HepG2 (cell line): ENCODE measurements at places on chromosomes 11 and 22. TPM values are rescaled to one million over a fixed set of nuclear protein-coding genes. Genes with fewer than 3 reads are reported as not detected.

- no peak for DNase-seq
Measured at GRCh38 chr11:124075841-124076651, 34.9 kb upstream of the OR10G7 start.

- DNase-seq, result no peak
Measured at GRCh38 chr11:34155057-34155756, 49.8 kb downstream of the NAT10 start.

Gene IGSF9B
- not detected in 2 replicates for total RNA-seq

- no peak for DNase-seq
Measured at GRCh38 chr11:17605651-17606122, 58.6 kb downstream of the OTOG start.

GRCh38 chr11:103055221-103055890 lies 36.6 kb downstream of the DCUN1D5 start:
- peak; percentile 32 for DNase-seq

DNA sequence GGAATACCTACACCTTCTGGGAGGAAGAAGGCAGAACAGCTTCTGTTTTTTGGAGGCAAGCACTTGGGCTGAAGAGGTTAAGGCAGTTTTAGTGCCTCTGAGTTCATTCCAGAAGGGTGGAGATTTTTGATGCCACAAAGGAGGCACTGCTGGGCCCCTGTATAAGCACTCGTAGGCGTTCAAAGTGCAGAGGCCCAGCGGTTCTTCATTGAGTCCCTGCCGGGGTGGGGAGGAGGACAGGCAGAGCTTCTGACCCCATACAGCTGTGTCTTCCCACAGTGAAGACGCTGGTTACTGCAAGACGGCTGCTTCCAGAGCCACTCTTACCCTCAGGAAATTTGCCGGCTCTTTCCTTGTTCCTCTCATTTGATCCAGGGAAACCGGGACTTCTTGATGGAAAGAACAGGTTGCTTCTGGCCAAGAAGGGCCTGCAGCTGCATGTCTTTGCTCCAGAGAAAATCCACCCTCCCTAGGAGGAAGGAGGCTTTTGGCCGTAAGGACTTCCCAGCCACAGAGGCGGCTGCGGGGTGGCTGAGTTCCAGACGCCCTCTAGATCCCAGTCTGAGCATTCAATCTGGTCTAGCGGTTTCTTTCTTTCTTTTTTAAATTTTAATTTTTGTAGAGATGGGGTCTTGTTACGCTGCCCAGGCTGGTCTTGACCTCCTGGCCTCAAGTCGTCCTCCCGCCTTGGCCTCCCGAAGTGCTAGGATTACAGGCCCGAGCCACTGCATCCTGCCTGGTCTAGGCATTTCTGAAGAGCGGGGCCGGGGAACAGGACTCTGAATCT lies 9.4 kb downstream of the ADAMTS15 start:
- DNase-seq, result no peak

DNA sequence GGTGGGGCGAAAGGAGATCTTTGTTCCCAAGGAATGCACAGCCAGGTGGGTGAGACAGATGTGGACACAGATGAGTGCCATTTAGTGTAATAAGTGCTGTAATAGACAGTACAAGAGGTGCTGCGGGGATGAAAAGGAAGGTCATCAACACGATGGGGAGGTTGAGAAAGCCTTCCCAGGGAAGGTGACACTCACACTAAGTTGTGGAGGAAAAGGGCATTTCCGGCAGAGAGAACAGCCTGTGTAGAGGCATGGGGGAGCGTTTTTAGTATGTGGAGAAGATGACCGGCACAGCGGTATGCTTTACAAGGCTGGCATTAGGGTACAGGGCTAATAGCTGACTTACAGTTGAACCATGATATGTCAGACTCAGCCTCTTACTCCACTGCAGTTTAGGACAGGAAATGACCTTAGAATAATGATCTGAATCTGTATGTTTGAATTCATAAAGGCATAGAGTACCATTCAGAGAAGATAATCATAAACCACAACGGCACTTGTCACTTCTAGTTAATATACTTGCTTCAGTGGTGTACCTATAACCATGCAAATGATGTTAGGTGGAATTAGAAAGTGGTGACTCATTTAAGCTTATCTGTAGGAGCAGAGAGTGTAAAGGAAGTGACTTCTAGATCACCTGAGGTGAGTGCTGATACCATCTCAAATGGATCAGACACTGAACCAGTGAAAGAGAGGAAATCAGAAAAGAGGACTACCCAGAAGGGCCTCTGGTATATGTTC lies 60.6 kb downstream of the FAM83F start:
- DNase-seq, result no peak

Gene KRTAP5-10
- not detected in 2 replicates for total RNA-seq

GRCh38 chr11:48193876-48194275 lies 22.7 kb upstream of the OR4B1 start:
- no peak for DNase-seq
